ENCODE measurements at places on chromosomes 6 and 20.

GRCh38 chr6:147904416-147904815 lies 395.9 kb downstream of the SAMD5 start:
- no peak for DNase-seq

DNA sequence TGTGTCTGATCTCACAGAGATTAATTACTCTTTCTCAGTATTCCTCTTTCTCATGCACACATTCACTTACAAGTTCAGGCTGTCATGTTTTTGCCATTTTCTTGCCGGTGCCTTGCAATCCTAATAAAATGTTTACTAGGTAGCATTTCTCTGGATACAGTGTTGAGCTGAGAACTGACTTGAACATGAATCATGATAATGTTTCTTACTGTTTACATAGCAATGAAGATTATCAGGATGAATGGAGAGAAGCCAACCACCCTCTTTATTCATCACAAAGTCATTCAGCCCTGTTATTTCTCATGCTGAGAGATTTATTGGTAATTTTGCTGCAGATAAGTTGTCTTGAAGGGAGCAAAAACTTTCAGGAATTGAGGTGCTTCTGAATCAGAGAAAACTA lies 185.5 kb upstream of the ECI2 start:
- DNase-seq: no peak

DNA sequence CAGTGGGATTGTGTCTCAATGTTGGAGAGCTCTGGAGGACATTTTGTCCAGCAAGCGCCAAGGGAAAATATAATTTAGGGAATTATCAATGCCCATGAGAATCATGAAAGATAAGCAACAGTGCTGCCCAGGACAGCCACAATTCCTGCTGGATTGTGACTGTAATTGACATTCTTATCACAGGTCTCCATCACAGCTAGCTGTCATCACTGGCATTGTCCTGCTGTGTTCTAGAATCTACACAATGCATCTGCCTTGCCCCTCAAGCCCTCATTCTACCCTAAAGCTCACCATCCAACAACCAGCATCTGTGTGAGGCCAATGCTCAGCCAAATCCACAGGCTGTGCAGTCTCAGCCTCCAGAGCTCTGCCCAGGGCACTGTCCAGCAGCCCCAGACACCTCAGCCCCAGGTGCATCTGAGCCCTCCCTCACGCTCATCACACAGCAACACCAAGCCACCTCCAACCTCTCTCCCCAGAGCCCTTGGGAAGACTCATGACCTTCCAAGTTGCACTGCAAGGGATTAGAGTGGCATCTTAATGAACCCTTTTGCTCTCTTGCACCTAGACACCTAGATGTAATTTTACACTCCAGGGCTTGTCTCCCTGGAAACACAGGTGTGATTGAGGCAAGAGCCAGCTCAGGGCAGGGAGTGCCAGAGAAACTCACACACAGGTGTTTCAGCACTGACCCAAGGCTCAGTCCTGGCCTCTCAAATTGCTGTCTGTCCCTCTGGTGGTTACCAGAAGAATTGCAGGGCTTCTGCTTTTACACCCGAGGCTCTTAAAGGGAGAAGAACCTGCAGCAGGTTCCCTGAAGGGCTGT lies 85.2 kb upstream of the PHACTR3 start:
- DNase-seq: no peak

DNA sequence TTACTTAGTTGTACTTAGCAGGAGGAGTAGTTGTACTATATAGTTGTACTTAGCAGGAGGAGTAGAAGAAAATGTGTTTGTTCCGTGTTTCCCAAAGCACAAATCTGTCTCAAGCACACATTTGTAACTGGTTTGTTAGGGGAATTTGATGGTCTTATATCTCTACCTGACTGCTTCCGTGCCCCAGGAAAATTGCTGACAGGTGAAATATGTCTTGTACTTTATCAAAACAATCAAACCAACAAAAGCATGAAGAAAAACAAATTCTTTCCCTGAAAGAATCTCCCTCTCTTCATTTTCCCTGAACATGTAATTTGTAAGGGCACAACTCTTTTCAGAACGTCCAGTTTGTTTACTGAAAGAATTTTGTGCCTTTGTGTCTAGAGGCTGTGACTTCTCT lies 106.6 kb upstream of the RGS17 start:
- no peak for DNase-seq

GRCh38 chr6:30568245-30568644 lies 3.0 kb upstream of the ABCF1 start:
- peak; percentile 39 for DNase-seq

- DNase-seq: no peak
Measured at GRCh38 chr6:164359036-164359435, 944.5 kb downstream of the QKI start.

DNA sequence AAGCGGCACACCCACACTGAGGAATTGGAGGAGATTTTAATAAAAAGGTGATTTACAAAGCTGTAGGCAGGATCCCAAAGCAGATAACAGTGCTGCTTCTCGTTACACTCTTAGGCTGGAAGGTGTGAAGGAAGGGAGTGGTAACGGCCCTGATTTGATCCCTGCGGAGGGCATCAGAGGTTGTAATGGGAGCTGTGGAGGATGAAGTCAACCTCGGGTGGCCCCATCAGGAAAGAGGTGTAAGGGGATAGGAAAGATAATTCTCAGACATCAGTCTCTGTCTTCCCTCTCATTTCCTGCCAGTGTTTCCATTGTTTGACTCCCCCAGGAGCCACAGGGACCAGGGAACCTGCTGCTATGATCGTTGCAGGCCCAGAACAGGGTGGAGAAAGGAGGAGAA lies 245.7 kb upstream of the NOX3 start:
- DNase-seq: no peak

- DNase-seq: no peak
Measured at GRCh38 chr6:168037242-168037641, 39.8 kb downstream of the KIF25 start.

DNA sequence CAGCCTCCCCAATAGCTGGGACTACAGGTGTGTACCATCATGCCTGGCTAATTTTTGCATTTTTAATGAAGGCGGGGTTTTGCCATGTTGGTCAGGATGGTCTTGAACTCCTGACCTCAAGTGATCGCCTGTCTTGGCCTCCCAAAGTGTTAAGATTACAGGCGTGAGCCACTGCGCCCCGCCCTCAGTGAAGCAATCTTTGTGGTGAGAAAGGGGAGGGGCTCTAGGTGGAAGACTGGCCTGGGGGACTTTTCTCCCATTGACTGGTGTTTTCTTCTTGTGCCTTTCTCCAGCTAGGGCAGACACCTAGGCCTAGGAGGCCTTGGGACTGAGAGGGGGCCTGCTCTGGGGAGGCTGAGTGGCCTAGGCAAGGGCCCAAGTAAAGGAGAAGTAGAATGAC lies 84.1 kb downstream of the DNAAF9 start:
- no peak for DNase-seq

GRCh38 chr20:34110745-34111641 lies 1.1 kb downstream of the EIF2S2 start:
- DNase-seq: no peak

- no peak for DNase-seq
Measured at GRCh38 chr6:47146431-47147174, 104.5 kb upstream of the ADGRF1 start.

GRCh38 chr20:57794600-57795341 lies 85.0 kb upstream of the PMEPA1 start:
- no peak for DNase-seq

- DNase-seq: no peak
Measured at GRCh38 chr6:7787731-7788130, 61.8 kb downstream of the BMP6 start.

- DNase-seq: no peak
Measured at GRCh38 chr6:36718560-36718959, 20.9 kb downstream of the RAB44 start.

- DNase-seq: no peak
Measured at GRCh38 chr20:42252116-42252515, 633.9 kb upstream of the CHD6 start.

GRCh38 chr6:15025446-15025845 lies 220.4 kb upstream of the JARID2 start:
- no peak for DNase-seq

GRCh38 chr6:151240791-151241642 lies 1.2 kb downstream of the AKAP12 start:
- DNase-seq: no peak

DNA sequence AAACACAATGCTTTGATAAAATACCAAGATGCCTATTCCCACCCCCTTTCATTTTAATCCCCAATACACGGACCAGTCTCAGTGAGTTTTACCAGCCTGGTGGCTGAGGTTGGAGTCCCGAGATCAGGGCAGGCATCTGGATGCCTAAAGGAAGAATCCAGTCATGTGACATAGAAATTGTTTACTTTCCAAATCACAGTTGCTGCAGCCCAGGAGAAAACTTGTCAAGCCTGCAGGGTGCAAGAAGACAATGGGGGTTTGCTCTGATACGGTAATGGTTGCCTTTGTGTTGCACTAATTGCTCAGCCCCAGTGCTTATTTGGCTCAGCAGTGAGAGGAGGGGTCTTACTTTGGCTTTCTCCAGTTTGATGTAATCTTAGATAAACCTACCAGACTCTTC lies 308.5 kb upstream of the POU3F2 start:
- no peak for DNase-seq

GRCh38 chr6:74967821-74968220 lies 238.0 kb downstream of the COL12A1 start:
- DNase-seq: no peak

DNA sequence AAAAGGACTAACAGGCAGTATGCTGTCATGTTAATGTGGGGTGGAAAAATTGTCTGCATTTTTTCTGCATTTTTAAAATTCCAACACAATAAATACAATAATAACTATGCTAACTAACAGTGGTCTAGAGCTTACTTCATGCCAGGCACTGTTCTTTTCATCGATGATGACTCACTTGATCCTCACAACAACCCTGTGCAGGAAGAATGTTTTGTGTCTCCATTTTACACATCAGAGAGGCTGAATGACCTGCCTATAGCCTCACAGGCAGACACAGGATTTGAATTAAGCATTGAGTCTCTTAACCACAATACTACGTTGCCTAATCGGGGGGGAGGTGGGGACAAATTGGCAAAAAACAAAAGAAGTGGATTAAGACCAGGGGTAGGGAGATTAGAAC lies 26.9 kb upstream of the FANCE start:
- no peak for DNase-seq

DNA sequence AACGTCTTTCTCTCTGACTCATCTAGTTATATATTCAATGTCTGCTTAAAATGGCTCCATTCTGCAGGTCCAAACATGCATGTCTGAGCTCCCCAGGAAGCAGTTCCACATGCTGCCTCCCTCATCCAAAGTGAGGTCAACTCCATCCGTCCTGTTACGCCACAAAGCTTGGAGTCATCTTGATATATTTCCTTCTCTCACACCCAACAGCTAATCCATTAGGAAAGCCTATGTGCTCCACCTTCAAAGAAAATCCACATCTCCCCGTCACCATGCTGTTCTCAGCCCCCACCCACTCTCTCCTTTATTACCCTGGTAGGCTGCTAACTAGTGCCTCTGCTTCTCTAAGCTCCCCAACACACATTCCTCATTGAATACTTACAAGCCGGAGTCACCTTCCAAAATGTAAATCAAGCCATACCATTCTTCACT lies 130.2 kb upstream of the SYNDIG1 start:
- no peak for DNase-seq

DNA sequence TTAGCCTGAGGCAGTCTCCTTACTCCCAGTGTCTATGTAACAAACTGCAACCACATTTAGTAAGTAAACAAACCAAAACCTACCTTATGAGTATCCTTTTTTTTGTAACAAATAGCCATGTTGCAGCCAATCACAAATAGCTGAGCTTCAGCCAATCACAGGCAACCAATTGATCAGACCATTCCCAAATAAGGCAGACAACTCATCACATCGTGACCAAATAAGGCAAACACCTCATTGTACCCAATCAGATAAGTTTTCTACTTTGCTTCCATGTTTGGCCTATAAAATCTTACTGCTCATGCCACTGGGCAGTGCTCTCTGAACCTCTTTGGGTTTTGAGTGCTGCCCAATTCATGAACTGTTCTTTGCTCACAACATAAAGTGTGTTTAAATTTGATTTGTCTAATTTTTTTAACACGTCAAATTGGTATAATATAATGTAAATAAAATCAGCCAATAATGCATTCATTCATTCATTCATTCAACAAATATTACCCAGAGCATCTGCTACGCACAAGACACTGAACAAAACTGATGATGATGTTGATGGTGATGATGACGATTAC lies 117.8 kb downstream of the BCAS1 start:
- DNase-seq: no peak

GRCh38 chr6:125781314-125781868 lies 9.4 kb upstream of the NCOA7 start:
- no peak for DNase-seq

DNA sequence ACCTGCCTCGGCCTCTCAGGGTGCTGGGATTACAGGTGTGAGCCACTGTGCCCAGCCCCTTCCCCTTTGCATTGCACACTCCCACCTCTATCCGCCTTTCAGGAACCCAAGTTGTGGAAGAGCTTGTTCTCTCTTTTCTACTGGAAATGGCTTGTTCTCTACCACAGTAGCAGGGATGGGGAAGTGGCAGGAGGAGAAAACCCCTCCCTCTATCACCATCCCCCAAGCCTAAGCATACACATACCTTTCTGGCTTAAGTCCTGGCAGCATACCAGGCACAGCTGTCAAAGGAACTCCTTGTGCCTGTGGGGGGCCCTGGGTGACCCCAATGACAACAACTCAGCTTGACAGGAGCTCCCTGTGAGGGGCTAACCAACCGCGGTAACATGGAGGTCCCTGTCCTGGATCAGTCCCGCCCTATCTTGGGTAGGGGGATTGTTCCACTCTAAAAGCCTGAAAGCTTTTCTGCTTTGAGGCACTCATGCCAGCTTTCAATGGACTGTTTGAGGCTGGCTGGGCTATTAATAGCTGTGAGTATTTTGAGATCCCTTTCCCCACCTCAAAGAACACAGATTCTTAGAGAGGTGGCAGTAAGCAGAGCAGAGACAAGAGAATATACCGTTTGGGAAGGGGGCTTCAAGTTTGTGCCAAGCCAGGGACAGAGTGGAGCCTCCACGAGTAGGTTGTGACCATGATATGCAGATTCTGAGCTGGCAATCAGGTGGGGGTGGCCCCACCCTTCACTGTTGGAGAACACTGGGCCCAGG lies 2.3 kb downstream of the KLHDC3 start:
- DNase-seq: no peak

GRCh38 chr20:47857569-47858464 lies 72.5 kb upstream of the SULF2 start:
- no peak for DNase-seq

DNA sequence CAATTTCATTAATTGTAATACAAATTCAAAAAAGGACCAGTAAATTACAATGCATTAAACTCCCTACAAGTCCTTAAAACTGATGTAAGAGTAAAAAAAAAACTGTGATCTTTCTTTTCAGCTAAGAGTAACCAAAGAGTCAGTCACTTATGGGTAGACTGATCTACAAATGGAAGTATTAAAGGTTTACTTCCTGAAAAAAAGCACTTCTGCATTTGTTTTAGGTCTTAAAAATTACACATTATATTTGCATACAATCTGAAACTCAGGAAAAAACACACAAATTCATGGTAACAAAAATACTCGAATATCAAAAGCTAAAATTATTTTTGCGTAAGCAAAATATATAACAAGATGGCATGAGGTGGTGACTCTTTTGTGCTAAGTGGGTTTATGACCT lies 23.5 kb downstream of the USP49 start:
- DNase-seq: no peak
